ENCODE measurements at places on chromosomes 12 and 14.

- no peak for DNase-seq
These were observed 403.8 kb upstream of the PDE3A start for GRCh38 chr12:19964549-19964948.

DNA sequence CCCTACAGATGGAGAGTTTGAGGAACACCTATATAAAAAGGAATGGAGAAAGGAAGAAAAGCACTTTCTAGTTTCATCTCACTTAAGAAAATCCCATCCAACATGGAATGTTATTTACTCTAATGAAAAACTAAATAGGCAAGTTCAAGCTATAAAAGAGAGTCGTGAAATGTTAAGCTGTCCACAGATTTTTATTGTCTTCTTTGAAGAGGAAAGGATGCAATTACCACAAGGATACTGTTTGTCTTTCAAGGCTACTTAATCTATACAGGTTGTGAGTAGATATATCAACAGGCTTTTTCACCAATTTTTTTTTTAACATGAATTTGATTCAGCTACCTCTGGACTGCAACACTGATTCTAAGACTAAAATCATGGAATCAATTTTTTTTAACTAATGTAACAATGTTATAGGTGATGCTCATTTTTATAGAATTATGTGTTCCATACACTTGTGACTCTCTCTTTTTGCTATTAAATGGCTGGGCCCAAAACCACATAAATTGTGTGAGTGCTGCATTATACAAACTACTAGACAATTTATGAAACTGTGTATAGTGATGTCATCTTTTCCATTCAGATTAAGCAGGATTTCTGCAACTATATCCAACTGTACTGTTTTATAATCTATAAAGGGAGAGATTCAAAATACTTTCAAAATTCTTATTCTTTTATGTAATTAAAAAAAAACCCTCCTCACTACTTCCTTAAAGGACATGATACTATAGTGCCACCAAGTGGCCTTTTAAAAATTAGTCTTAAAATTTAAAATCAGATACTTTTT lies 26.8 kb upstream of the BMAL2 start:
- DNase-seq, result no peak

DNA sequence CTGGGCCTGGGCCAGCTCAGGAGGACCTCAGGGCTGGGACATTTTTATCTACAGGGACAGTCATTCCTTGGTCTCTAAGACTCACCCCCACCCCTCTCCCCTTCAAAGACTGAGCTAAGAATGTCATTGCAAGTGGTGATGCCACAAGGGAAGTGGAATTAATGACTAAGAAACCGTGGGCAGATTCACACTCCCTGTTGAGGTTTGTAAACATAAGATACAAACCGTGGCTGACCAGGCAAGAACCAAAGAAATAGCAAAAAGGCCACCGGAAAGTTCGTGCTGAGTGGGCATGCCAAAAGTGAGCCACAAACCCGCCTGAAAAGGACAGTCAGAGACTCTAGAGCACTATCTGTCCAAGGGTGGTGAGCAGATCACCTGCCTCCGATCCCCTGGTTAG lies 25.7 kb downstream of the NUAK1 start:
- no peak for DNase-seq

DNA sequence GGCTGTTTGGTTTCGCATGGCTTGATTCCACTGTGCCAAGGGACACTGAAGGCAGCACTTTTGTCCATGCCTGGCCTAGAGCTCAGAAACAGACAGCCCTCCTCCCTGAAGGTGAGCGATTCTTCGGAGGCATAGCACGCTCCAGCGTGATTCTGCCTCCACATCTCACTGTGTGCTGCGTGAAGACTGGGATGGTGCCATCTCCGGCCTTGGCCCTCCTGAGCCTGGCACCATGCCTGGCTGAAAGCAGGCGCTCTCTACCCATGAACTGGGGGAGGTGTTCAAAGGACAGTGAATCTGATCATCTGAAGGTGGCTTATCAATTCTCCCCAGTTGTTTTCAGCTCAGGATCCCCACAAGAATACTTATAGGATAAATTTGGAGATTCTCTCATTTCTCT lies 187.4 kb downstream of the TTC7B start:
- no peak for DNase-seq

DNA sequence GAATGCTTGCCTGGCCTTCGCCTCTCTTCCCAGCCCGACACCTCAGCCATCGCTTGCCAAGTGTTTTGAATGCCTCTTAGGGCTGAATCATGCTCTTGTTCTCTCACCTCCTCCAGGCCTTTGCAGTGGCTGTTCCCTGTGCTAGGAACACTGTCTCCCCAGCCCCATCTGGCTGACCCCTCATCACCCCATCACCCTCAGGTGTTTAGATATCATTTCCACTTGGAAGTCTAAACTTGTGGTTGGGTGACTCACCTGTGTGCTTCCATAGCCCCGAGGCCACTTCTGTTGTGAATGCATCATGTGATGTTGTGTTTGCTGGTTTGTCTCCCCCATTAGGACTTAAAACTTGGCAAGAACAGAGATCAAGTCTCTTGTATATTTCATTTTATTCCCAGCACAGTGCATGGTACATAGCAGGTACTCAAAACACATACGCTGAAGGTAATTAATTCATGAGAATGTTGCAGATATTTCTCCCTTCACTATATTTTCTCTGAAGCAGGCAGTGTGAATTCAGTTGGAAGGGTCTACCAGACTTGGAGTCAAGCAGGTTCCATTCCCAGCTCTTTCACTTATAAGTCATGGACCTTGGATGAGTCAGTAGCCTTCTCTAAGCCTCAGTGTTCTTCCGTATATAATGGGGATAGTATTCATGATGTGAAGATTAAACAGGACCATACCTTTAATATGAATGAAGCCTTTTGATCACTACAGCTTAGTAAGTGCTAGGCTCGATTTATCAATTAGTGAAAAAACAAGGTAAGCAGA lies 67.8 kb downstream of the HRK start:
- no peak for DNase-seq

DNA sequence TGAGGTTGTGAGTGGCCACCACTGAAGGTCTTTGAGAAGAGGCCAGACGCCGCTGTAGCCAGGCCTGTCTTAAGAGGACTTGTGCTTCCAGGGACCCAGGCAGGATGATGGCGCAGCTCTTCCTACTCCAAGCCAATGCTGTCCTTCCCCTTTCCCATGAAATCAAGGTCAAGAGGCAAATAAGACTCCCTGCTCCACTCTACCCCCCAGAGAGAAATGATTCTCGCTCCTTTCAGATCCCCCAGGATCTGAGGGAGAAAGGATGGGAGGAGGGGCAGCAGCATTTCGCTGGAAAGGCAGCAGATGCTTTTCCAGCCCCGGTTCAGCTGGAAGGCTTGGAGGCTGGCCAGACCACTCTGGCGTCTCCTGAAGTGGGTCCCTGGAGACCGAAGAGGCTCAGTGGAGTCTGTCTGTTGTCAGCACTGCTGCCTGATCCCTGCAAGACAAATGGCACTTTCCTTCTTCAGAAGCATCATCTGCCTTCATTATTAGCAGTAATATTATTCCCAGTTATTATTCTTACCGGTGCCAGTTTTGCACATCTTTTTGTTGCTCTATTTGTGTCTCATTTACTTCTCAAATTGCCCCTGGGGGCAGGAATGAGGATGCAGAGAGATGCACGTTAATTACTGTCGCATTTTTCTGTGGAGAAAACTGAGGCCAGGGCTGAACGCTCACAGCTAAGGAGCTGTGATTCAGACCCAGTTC lies 51.4 kb downstream of the C14orf132 start:
- no peak for DNase-seq

DNA sequence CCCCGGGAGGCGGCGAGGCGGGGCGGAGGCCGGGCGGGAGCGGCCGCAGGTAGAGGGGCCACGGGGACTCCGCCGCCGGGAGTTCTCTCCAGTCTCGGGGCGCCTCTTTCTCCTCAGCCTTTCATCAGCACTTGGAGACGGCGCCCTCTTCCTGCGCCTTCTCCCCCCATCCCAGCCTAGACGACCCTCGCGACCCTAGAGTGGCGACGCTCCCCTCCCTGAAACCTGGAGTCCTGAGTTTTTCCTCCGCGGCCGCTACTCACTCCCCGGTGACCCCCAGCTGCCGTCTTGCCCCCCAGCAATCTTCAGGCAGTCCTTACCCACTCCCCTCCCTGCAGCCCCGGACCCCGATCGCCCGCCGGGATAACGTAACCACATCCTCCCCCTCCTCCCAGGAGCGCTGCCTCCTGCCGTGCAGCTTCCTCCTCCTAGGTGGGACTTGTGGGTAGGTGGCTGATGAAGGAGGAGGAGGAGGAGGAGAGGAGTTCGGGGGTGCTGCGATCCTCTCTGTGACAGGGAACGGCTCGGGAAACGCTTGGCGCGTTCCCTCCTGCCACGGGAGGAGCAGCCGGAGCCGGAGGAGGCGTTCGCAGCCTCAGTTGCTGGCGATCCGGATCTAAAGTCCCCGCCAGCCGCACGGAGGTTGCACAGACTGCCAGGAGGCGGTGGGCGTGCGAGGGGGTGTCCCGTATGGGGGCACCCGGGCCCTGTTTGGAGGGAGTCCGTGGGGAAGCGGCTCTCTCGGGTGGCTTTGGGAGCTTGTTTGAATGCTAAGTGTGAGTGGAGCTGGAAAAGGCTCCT lies 891 bp downstream of the PLEKHA5 start:
- no peak for DNase-seq

- no peak for DNase-seq
These were observed 187.2 kb downstream of the SYNE2 start for GRCh38 chr14:64040044-64040443.

GRCh38 chr14:61802010-61802568 lies 39.9 kb downstream of the SNAPC1 start:
- DNase-seq, result no peak

- no peak for DNase-seq
These were observed 679 bp upstream of the SAV1 start for GRCh38 chr14:50668826-50669143.

DNA sequence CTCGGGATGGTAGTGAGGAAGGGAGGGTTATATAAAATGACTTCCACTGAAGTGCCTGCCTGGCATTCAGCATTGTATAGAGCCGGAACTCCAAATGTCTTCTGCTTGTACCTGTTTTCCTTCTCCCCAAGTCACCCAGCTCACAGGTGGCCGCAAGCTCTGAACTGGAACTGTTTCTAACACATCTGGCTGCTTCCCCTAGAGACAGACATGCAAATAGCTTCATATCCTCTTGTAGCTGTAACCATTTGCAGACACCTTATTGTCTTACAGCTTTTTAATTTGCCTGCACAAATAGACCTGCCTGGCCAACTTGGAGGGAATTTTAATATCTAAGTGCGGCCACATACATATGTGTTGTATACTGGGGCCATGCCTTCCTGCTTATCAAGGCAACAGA lies 126.0 kb downstream of the CHST11 start:
- no peak for DNase-seq

- peak; percentile 81 for DNase-seq
These were observed 172.3 kb downstream of the NDUFA12 start for GRCh38 chr12:94831081-94831751.

GRCh38 chr12:106644335-106645073 lies 61.7 kb downstream of the RFX4 start:
- no peak for DNase-seq

GRCh38 chr12:77629141-77629540 lies 201.6 kb upstream of the NAV3 start:
- no peak for DNase-seq

DNA sequence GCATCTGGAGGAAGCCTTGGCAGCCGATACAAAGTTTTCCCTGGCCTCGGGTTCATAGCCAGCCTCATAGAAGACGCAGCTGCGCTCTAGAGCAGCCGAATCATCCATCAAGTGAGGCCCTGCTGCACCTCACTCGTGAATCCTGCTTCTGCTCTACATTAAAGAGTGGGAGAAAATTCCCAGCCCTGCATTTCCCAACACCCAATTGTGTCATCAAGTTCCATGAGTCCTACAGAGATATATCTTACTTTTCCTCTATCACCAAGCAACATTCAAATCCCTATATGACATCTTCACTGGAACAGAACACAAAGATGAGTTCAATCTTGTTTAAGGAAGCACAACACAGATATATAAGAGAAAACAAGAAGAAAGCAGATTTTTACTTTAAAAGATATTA lies 139.3 kb downstream of the TTC7B start:
- DNase-seq, result no peak

- no peak for DNase-seq
These were observed 13.5 kb upstream of the TNFAIP2 start for GRCh38 chr14:103109535-103110441.

GRCh38 chr14:77024171-77024691 lies 4.3 kb downstream of the IRF2BPL start:
- no peak for DNase-seq

- no peak for DNase-seq
These were observed 43.2 kb upstream of the BMAL2 start for GRCh38 chr12:27289414-27289813.

DNA sequence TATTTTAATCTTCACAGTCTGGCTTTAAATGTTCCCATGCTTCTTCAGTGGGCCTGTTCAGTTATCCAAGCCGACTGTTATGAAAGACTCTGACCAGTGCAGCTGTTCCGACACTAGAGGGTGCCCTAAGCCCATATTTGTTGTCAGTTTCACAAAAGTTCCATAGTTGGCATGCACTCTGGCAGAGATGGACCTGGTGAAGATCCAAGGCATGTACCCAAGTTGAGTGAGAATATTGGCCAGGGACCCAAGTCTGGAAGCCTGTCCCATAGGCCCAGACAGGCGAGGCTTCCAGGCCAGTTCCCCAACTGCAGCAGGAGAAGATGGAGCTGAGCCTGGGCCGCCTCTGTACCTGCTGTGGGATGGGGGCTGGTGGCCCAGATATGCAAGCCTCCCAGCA lies 27.4 kb upstream of the GUCY2C start:
- peak; percentile 18 for DNase-seq

- DNase-seq, result peak; percentile 50
These were observed 11.3 kb upstream of the GNG2 start for GRCh38 chr14:51849097-51849496.

DNA sequence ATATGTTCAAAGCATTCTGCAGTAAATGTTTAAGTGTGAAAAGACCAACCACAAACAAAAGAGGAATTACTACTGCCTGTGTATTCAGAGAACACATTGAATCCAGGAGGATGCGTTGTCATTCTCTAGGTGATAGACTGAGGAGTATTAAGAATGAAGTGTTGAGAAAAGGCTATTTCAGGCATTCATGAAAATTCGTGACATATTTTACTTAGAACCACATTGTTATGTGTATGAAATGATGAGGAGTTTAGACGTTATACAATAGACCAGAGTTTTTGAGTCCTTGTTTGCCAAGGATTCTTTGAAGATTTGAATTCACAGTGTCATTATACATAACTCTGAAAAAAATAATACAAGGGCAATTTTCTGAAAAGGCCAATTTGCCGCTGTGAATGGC lies 251.8 kb downstream of the CCDC91 start:
- DNase-seq, result no peak

- DNase-seq, result no peak
These were observed 5.4 kb upstream of the KIF26A start for GRCh38 chr14:104132981-104133380.
